NCI-H1930 (cell line): ENCODE measurements at places on chromosomes 1 and 21.

GRCh38 chr1:109045595-109045994 is 3.7 kb upstream of the WDR47 start:
- no peak for DNase-seq

DNA sequence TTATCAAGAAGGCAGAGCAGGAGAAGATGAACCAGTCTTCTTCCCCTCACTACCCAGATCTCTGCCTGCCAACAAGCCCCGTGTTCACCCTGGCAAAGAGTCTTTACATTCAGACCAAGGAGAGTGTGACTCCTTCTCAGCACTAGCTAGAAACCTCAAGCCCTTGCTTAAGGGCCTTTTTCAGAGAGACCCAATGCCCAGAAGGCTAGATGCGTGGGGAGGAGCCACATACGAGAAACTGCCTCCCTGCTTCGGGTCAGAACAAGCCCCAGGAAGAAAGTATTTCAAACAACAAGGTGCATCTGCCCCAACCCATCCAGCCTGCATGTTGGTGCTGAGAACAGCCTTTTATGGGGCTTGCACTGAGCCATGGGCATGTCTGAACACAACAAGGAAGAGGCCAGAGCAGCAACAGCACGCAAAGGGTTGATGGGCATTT is 152.7 kb upstream of the CAMK1G start:
- no peak for DNase-seq

DNA sequence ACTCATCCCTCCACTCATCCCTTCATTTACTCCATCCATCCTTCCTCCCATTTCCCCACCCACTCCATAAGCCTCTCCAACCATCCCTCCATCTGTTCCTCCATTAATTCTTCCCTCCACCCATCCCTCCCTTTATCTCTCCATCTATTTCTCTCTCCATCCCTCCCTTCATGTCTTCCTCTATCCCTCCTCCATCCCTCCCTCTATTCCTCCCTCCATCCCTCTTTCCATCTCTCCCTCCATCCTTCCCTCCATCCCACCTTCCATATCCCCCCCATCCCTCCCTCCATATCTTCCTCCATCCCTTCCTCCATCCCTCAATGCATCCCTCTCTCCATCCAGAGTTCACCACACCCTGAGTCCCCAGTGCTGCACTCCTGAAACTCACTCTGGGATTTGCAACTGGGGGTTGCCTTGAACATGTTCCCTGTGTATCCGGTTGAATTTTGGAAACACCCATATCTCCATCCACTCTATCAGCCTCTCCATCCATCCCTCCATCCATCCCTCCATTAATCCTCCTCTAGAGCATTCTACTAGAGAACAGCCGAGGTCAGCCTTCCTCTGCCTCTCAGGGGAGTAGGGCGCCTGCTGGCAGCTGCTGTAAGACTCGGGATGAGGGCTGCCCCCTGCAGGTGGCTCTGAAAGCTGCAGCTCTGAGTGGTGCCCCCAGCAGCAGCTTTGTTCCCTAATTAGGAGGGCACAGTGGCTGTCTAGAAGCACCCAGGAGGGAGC is 39.4 kb downstream of the ABCG1 start:
- peak; percentile 21 for DNase-seq

DNA sequence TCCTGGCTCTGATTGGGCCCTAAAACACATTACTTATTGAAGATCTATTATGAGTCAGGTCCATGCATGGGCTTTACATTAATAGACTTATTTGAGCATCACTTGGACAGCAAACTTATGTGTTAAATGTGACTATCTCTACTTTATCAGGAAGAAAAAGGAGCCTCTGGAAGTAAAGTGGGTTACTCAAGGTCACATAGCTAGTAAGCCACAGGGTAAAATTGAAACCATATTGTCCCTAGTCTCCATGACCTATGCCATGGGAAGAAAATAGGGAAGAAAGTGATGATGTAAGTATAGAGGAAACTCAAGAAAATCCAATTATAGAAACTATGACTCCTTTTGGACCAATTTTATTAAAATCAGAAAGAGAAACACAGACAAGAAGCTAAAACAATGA is 555.3 kb downstream of the NUF2 start:
- no peak for DNase-seq

DNA sequence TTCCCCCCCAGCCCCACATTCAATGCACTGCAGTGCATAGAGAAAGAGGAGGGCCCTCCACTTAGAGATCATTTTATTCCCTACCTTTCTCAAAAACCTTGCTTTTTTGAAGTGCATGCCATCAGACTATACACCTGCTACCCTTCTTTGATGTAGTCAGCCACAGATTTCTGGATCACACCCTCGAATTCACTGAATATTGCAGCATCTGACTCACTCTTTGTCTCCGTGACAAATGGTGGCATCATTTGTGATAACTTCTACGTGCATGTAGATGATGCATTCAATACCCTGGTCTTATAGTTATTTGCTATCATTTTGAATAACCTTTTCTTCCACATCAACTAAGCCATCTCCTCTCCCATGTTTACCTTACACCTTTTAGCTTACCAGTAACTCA is 310.3 kb upstream of the SGIP1 start:
- no peak for DNase-seq

DNA sequence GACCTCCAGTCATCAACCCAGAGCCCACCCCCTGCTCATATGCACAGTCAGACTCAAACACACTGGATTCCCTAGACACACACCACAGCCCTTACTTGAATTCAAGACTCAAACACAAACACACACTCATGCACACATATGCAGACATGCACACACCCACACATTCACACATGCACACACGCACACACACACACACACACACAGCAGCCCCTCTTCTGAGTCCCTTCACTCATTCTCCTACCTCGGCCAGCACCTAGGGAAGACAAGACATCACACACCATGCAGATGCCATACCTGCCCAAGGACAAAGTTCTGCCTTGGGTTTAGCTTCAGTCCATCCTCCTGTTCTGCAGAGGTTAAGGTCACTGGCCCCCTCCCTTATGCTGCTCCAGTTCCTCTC is 1.6 kb upstream of the HCRTR1 start:
- DNase-seq = no peak

- no peak for DNase-seq
Observed at GRCh38 chr1:34379911-34380310, 203.2 kb downstream of the C1orf94 start.

DNA sequence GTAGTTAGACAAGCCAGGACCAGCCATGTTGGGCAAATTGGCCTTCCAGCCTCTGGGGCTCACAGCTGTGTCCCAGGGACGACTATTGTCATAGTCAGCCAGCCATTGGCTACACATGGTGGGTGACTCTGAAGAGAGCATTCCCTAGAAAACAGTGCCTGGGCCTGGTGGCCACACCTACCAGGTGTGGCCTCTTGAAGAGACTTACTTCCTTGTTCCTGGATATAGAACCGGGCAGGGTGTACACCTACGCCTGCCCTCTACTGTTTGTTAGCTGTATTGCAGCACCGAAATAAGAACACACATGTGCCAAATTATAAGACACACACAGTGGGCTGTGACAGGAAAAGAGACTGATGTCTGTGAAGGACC is 134.6 kb upstream of the ARHGEF16 start:
- no peak for DNase-seq

DNA sequence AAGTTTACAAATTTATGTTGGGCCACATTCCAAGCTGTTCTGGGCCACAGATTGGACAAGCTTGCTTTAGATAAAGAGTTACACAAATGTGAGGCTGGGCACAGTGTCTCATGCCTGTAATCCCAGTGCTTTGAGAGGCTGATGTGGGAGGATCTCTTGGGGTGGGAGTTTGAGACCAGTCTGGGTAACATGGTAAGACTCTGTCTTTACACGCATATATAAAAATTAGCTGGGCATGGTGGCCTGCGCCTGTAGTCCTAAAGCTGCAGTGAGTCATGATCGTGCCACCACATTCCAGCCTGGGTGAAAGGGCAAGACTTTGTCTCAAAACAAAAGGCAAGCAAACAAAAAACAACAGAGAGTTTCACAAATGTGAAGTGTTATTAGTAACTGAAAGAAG is 5.9 kb upstream of the VCAM1 start:
- DNase-seq = no peak

DNA sequence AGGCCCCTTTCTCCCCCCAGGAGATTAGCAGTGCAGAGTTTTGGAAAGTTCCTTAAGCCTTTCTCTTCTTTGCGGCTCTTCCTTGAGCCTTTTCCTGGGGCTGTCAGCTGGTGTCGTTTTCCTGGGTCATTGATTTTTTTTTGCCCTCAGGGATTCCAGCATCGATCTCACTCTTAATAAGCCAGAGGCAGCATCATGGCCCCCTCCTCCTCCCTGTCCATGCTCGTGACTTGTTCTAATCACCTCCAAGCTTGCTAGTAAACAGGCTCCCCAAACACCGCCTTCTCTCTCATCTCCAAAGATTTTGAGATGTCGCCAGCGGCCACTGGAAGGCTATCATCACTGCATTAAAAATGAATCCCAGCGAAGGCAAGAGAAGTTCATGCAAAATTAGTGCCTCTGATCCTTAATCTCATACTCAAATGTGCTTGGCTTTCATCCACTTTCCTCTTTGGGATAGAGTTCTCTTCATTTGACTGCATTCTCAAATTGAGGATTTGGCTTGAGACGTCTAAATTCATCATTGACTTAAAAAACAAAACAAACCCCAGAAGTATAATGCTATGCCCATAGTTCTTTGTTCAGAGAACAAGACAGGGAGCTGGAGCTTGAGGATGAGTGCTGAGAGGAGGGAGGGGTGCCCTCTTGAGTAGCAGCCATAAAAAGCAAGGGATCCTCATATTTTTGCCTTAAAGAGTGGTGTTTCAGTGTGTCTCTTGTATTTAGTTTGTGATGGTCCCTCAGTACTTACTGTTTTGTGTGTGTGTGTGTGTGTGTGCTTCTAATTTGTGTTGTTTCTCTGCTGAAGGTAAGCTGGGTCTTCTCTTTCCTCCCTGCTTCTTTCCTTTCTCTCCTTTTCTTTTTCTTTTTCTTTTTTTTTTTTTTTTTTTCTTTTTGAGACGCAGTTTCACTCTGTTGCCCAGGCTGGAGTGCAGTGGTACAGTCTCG is 3.2 kb downstream of the EVA1C start:
- no peak for DNase-seq
